ENCODE measurements at places on chromosomes 2 and 18. TPM values are rescaled to one million over a fixed set of nuclear protein-coding genes. Genes with fewer than 3 reads are reported as not detected.

The TWIST2 gene
- total RNA-seq, result 13.6 TPM

DNA sequence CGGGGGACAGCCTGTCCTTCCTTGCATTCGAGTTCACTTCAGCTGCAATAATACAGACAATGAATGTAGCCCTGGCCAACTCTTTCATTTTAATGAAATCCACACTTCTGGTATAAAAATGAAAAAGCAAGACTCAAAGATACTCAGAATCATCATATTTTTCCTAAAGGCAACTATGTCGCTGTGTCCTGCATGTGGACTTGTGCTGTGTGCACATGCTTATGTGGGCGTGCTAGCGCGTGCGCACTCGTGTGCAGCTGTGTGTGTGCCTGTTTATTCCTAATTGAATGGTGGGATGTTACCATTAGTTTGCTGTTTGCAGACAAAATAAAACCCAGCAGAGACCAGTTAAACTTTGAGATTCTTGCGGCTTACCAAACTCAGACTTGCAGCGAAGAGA is 49.6 kb downstream of the SMIM21 start:
- no peak for DNase-seq
- no peak overlapping the region for H3K4me3 ChIP-seq
- no peaks in the 10 kb centered on the region for H3K27me3 ChIP-seq
- H3K4me1 ChIP-seq, result no peaks in the 10 kb centered on the region
- H3K36me3 ChIP-seq, result no peaks in the 10 kb centered on the region

DNA sequence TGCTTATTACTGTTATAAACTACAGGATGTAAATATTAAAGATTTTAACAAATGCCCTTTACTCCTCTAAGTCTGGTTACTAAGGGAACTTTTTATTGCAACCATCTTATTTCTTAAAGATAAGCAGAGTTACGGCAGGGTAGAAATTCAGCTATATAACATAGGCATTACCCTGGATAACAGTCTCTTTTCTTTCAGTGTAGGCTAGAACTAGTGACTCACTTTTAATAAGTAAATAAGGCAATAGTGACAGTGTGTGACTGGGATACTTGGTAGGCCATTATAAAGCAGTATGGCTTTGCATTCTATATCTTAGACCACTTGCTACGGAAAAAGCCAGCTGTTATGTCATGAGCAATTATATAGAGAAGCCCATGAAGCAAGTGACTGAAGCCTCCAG is 1041.0 kb upstream of the NRXN1 start:
- H3K27me3 ChIP-seq, result no peaks in the 10 kb centered on the region
- H3K36me3 ChIP-seq, result no peaks in the 10 kb centered on the region
- H3K4me1 ChIP-seq, result no peaks in the 10 kb centered on the region
- no peak overlapping the region for H3K27ac ChIP-seq
- no peak for DNase-seq

DNA sequence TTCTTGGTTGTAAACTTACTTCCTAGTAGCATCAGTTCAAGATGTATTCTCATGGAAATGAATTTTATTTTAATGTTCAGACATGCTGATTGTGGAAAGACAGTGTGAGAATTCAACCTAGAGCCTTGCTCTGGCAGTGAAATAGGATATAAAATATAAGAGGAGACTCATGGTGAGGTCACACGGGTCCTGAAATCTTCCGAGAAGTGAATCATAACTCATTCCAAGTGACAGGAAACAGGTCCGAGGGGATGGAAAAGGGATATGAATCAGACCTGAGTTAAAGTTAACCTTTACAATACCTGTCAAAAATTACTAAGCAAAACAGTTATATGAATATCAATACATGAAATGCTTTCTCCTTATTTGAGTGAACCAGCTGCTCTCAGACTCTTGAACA is 185.2 kb upstream of the LRRTM1 start:
- no peaks in the 10 kb centered on the region for H3K27me3 ChIP-seq
- no peaks in the 10 kb centered on the region for H3K36me3 ChIP-seq
- H3K27ac ChIP-seq, result no peak overlapping the region
- no peak for DNase-seq

DNA sequence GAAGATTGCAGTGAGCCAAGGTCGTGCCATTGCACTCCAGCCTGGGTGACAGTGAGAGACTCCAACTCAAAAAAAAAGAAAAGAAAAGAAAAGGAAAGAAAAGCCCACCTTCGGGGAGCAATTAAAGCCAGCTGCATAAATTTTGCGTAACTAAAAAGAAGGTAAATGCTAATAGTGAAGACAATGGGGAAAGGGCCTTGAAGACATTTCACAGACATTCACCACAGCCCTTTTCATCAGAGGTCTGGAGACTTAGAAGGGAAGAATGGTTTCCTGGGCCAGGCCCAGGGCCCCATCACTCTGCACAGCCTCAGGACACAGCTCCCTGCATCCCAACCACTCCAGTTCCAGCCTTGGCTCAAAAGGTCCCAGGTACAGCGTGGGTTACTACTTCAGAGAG is 35.1 kb upstream of the MSH6 start:
- peak overlapping the region; percentile 69 for H3K27ac ChIP-seq
- H3K36me3 ChIP-seq, result peaks cover 9% of the 10 kb centered on the region
- DNase-seq, result peak; percentile 45
- H3K4me3 ChIP-seq, result no peak overlapping the region

The ASXL2 gene
- 22.4 TPM for total RNA-seq

- no peaks in the 10 kb centered on the region for H3K27me3 ChIP-seq
- H3K36me3 ChIP-seq, result no peaks in the 10 kb centered on the region
- DNase-seq, result no peak
- no peak overlapping the region for H3K27ac ChIP-seq
- peaks cover 9% of the 10 kb centered on the region for H3K4me1 ChIP-seq
Measured at GRCh38 chr2:240287496-240288086, 147.1 kb upstream of the OTOS start.

- no peaks in the 10 kb centered on the region for H3K4me1 ChIP-seq
- H3K36me3 ChIP-seq, result no peaks in the 10 kb centered on the region
- H3K27ac ChIP-seq, result no peak within 1 kb of the TSS
Measured at GRCh38 chr2:240906141-240906910, at the start of gene CROCC2. Gene CROCC2 (plus strand): TSS chr2:240906336. CDS start chr2:240906514, 178 bp downstream.

Measured in GM23338 (cell line).